SK-N-SH treated with all-trans-retinoic acid at 6 μM for 48 hours (cell line): ENCODE measurements at places on chromosomes 6 and 20.

DNA sequence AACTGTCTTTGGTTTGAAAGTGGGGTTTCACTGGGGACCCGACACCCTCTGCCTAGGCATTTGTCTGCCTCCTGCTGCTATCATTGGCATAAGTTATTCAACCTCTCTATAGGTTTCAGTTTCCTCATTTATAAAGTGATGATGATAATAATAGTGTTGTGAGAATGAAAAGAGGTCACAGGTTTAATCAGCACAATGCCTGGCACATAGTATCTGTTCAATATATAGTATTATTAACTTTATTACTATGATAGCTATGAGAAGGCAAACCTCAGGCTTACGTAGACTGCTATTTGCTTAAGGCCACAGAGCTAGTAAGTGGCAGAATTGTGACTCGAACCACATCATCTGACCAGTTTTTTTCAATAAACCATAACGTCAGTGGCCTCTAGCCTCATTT lies 256.8 kb downstream of the CDKAL1 start:
- ATAC-seq = no peak

- ATAC-seq = no peak
Measured at GRCh38 chr6:25009393-25009710, 73.6 kb upstream of the RIPOR2 start.

DNA sequence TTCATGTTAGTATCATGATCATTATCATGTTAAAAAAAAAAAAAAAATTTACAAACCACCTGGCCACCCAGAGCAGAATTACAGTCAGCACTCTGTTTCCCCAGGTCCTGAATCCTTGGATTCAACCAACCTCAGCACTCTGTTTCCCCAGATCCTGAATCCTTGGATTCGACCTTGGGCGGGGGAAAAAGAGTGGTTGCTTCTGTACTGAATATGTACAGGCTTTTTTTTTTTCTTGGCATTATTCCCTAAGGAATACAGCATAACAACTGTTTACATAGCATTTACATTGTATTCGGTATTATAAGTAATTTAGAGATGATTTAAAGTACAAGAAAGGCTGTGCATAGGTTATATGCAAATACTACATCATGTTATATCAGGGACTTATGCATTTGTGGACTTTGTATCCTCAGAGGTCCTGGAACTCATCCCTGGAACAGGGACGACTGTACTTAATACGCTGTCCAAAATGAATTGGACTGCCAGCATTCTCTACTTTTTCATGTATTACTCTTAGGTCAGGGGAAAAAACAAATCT lies 31.2 kb downstream of the GCNT2 start:
- no peak for ATAC-seq

- ATAC-seq = no peak
Measured at GRCh38 chr20:62245911-62246280, 7.6 kb downstream of the OSBPL2 start.

GRCh38 chr6:127423921-127424320 lies 35.3 kb downstream of the KIAA0408 start:
- ATAC-seq = no peak

- peak; percentile 51 for ATAC-seq
Measured at GRCh38 chr6:154478701-154479060, 31.8 kb downstream of the CNKSR3 start.

- no peak for ATAC-seq
Measured at GRCh38 chr20:34201531-34201930, 39.7 kb upstream of the ASIP start.

DNA sequence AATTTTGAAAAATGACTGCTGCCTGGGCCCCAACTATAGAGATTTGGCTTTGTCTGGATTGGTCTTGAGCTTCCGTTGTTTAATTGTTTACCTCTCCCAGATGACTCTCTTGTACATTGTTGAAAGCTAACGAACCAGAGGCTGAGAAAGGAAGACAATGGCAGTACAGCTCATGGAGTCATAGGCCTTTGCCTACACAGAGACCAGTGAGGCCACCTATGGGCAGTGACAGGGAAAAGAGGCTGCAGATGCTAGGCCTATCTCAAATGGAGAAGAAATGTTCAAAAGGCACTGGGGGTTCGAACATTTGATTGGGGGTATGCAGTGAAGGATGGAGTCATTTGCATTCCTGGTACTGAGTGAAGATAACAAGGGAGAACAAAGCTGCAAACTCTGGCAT lies 29.1 kb downstream of the OPN5 start:
- ATAC-seq = no peak

- no peak for ATAC-seq
Measured at GRCh38 chr6:6484681-6485080, 103.8 kb upstream of the LY86 start.

GRCh38 chr20:22963581-22963980 lies 71.5 kb upstream of the SSTR4 start:
- ATAC-seq = no peak

GRCh38 chr6:13491538-13491937 lies 4.1 kb upstream of the GFOD1 start:
- ATAC-seq = no peak

DNA sequence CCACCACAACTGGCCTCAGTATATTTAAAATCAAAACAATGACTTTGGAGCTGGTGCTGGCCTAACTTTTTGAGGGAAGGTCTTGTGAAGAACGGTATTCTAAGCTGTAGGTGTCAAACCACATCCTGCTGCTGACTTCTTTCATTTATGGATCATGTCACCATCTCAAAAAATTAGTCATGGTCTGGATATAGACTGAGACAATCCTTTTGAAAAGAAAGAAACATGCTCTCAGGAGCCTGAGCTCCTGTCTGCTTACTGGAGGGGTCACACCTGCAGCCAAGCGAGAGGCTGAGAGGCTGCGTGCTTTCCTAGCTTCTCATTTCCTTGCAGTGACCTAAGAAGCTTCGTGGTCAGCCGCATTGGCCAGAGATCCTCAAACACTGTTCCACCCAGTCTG lies 55.2 kb downstream of the TIAM2 start:
- ATAC-seq = no peak

DNA sequence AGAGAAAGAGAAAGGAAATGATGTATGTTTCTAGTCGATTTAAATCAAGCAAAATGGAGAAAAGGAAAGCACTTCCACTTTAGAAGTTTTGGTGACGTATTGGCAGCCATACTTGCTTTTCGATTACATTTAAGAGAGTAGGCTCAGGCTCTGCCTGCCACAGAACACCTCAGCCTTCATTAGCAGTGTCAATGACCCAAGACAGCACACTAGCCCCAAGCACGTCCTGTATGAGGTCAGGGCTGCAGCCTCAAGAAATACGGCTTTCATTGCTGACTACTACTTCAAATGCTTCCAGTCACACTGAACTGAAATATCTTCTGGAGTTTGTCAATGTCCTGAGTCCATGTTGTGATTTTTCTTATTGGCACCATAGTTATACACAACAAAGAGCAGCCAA lies 285.3 kb downstream of the EYA4 start:
- ATAC-seq = no peak
